Stimulated activated CD4-positive, alpha-beta T cell treated with anti-CD3 and anti-CD28 coated beads, Interleukin-12 subunit alpha, Interleukin-12 subunit beta, amount 100 ng/mL, for 48 hours (primary cell): ENCODE measurements at places on chromosomes 2 and 18.

GRCh38 chr2:88329815-88330603, 122.5 kb downstream of the FOXI3 start:
- no peak for DNase-seq

DNA sequence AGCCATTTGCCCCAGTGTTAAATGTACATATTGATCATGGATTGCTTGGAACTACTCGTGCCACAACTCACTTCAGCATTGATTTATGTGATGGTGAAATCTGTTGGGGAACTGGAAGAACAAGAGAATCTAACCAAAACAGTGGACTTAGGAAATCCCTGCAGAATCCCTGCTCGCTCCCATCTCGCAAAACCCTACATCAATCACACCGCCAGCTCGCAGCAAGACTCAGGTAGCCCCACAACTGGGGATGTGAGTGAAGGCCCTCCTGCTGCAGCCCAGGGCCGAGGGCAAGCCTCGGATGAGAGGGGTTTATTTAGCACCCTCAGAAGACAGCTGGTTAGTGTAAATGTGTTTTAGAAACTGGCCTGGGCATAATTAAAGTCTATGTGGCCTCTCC, 171.6 kb downstream of the ANAPC1 start:
- no peak for DNase-seq

DNA sequence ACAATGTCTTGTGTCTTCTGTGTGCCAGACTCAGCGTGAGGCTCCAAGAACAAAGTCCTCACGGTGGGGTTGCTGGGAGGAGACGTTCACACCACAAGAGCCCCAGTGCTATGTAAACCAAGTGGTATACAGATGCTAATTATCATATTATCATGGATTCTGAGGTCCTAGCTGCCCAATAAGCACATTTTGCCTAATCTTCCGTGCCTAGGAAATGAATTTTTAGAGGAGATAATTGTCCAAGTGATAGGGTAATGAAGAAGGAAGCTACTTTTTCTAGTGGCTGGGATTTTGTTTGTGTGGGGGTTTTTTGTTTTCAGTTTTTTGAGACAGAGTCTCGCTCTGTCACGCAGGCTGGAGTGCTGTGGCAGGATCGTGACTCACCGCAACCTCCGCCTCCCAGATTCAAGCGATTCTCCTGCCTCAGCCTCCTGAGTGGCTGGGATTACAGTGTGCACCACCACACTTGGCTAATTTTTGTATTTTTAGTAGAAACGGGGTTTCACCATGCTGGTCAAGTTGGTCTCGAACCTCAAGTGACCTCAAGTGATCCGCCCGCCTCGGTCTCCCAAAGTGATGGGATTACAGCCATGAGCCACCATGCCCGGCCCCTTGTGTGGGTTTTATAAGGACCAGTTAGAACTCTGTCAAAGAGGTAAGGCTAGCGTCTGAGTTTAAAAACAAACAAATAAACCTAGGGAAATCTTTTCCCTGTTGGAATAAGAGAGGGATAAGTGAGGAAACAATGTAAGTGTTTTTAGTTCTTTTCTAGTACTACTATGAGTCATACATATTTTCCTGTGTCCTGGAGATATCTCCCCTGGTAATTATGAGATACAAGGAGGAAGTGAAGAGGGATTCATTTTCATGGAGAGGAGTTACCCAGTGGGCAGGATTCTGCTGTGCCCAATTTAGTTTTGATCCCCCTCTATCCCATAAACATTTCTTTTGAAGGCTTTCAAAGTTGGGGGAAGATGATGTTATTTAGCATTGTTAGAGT, 9.5 kb upstream of the SMAD7 start:
- no peak for DNase-seq

DNA sequence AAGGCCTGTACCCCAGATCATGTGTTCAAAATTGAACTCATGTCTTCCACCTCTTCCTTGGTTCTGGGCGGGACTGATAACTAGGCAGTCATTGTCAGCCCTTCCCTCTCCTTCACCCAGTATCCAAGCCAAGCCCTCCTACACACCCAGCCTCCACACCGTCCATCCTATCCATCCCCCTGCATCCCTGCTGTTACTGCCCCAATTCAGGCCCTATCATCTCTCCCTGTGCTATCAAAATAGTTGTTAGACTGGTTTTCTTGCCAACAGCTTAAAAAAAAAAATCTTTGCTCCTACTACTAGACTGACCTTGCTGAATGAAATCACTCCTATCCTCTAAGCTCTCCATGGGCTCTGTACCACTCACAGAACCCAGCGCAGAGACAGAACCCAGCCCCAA, 32.8 kb downstream of the TGFA start:
- no peak for DNase-seq

- DNase-seq = peak; percentile 53
Measured at GRCh38 chr2:26346454-26347053, at the start of gene ADGRF3. Gene ADGRF3, minus strand, starts transcription at chr2:26346789. Its CDS starts 555 bp downstream, at chr2:26346234.

DNA sequence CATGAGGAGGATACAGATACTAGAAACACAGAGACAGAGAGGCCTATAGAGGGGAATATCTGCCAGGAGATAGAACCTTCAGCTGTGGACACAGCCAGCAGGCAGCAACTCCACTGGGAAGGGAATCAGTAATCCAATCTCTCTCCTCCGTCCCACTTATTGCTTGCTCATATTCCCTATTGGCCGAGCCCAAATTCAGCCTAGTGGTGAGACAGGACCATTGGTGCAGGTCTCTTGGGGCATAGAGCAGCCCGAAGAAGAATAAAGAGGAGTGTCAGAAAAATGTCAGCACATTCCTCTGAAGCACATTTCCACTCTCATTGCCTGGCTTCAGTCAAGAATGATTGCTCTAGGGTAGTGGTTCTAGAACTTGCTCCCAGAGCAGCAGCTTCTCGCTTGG, 1091.5 kb upstream of the GYPC start:
- DNase-seq = no peak

GRCh38 chr2:129296806-129297205, 682.7 kb upstream of the RAB6C start:
- no peak for DNase-seq
